HFFc6 (cell line): ENCODE measurements at places on chromosomes 6 and 20. TPM values are rescaled to one million over a fixed set of nuclear protein-coding genes. Genes with fewer than 3 reads are reported as not detected.

The MACROD2 gene
- 0.11 and 0.42 TPM in 2 replicates for total RNA-seq

The PDE7B gene
- total RNA-seq, result 0.72 to 4.7 TPM (median 1.3 TPM) in 3 replicates

- no peaks in the 10 kb centered on the region for H3K36me3 ChIP-seq
- peaks cover 73% of the 10 kb centered on the region for H3K4me1 ChIP-seq
- H3K27ac ChIP-seq, result no peak overlapping the region
- no peaks in the 10 kb centered on the region for H3K27me3 ChIP-seq
- peak; percentile 32 for DNase-seq
Measured at GRCh38 chr6:135906542-135906941, 55.0 kb downstream of the PDE7B start.

DNA sequence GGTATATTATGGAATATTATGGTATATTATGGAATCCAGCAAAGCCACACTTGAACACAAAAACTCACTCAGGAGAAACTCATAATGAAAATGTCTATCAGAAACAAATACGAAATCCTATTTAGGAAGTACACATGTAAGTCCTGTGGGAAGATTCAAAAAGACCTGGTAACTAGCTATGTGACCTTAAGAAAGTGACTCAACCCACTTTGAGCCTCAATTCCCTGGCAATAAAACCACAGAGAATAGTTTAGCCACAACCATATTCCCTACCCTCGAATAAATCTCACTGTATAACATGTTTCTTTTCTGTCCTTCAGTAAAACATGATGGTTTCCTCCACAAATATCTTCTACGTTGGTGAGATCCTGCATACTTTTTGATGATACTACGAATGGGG is 56.4 kb downstream of the ZMYND8 start:
- H3K27ac ChIP-seq, result peak overlapping the region; percentile 21
- H3K27me3 ChIP-seq, result 0 out of 2 replicates have a peak, but pooled peaks cover 3% of the 10 kb centered on the region
- peak; percentile 19 for DNase-seq
- H3K4me3 ChIP-seq, result no peak overlapping the region
- H3K4me1 ChIP-seq, result peaks cover 45% of the 10 kb centered on the region
- H3K36me3 ChIP-seq, result peaks cover 48% of the 10 kb centered on the region

DNA sequence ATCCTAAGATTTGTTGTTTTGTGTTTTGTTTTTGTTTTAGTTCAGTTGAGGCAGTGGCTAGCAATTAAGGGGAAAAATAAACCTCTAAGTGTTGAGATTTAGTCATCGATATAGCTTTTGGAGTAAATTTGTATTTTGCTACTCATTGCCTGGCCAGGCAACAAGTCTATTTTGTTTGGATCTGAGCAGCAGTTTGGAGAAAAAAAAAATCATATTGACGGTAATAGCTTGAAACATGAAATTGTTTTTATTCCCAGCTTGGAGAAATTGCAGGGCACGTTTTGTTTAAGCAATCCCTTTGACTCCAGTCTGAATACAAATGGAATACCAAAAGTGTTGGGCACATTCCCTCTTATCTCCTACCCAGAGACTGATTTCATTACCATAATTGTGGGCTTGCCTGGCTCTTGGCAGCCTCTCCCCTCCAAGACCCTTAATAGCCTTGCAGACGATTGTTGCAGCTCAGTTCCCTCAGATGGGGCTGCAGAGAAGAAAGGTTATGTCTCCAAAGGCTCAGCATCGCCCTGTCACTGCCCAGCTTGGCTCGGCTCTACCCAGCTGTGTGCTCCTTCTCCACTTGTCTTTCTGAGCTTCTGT is 56.0 kb downstream of the ISM1 start:
- H3K4me3 ChIP-seq, result no peak overlapping the region
- no peaks in the 10 kb centered on the region for H3K36me3 ChIP-seq
- peaks cover 1% of the 10 kb centered on the region for H3K27me3 ChIP-seq
- no peak overlapping the region for H3K27ac ChIP-seq
- no peak for DNase-seq
